ENCODE measurements at places on chromosomes 5 and 9. TPM values are rescaled to one million over a fixed set of nuclear protein-coding genes. Genes with fewer than 3 reads are reported as not detected.

CLIC3 gene
- 0.27 TPM for total RNA-seq

CDH6 gene
- 8.0 TPM for total RNA-seq

BTNL8 gene
- 0.09 TPM for total RNA-seq

ADAMTS12 gene
- total RNA-seq = 23.9 TPM

EMB gene
- total RNA-seq = 4.3 TPM

TGFBI gene
- 195 TPM for total RNA-seq

MYMK gene
- 23.0 TPM for total RNA-seq

TAF11L10 gene
- not detected for total RNA-seq

CNTFR gene
- total RNA-seq = 22.1 TPM

PCDHB14 gene
- 4.8 TPM for total RNA-seq

GFI1B gene
- total RNA-seq = 0.13 TPM

LCN2 gene
- total RNA-seq = 0.09 TPM

TAL2 gene
- 13.9 TPM for total RNA-seq

NFIB gene
- total RNA-seq = 119 TPM

MARVELD2 gene
- total RNA-seq = 0.31 TPM

GFRA3 gene
- 1.9 TPM for total RNA-seq

CCL21 gene
- 13.5 TPM for total RNA-seq

FUT7 gene
- not detected for total RNA-seq

OR1L6 gene
- not detected for total RNA-seq

PCDHB12 gene
- 2.4 TPM for total RNA-seq

CDH9 gene
- total RNA-seq = 0.18 TPM

PLAC8L1 gene
- 0.18 TPM for total RNA-seq

GZMA gene
- 0.75 TPM for total RNA-seq

ZNF622 gene
- 23.1 TPM for total RNA-seq

Measured in muscle of leg (tissue), 16 donors.